ENCODE measurements at places on chromosomes 4 and X.

GRCh38 chr4:110629780-110630687 is 7.2 kb upstream of the PITX2 start:
- no peak for DNase-seq

DNA sequence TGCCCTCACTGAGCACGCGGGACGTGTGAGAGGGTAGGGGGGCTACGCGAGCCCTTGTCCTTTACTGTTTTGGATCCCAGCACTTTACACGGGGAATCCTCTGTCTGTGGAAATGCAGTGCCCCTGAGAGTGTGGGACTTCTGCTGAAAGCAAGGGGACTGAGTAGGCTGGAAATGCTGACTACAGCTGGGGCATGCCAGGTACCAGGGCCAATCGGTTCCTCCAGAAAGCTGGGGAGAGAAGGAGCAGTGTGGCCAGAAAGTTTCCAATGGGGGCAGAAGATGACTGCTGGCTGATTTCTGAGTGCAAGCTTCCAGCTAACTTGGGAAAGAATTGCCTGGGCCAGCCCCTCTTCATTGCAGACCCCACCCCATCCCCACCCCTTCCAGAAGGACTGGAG is 1.5 kb downstream of the NHSL2 start:
- DNase-seq = no peak

DNA sequence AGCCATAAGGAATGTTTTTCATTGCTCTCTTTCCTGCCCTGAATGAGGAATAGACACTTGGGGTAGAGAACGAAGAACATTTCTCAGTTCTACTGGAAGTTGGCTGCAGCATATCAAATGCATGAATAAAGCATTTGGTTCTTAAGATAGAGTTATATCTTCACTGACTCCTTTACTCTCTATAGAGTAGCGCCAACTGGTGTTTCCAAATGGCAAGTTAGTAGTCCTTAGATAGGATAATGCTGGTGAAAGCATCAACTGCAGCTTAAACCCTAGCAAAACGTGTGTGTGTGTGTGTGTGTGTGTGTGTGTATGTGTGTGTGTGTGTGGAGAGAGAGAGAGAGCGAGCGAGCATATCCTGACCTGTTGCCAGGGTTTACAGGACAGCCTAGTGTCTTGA is 62.2 kb upstream of the FRMPD4 start:
- no peak for DNase-seq

GRCh38 chrX:6917666-6918065 is 229.8 kb upstream of the STS start:
- no peak for DNase-seq

DNA sequence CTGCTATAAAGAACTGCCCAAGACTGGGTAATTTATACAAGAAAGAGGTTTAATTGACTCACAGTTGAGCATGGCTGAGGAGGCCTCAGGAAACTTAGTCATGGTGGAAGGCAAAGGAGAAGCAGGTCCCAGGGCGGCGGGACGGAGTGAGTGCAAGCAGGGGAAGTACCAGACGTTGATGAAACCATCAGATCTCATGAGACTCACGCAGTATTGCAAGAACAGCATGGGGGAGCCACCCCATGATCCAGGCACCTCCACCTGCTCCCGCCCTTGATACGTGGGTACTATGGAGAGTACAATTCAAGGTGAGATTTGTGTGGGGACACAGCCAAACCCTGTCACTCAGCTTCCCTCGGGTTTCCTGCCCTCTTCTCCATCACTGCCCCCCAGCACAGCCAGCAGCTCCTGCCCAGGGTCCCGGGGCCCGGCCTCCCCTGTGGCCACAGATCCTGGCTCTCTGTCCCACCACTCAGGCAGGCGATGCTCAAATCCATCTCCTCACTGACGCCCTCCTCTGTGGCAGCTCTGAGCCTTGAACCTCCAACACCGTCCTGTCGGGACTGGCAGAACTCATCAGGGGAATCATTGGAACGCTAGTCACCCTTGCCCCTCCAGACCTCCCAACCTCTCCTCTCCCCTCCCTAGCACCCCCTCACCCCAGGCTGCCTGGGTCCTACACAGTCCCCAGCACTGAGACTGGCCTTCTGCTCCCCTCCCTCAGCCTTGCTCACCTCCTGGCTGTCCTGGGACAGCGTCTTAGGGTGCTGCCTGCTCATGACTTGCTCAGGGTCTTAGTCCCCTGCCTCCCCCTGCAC is 37.6 kb downstream of the FGFRL1 start:
- DNase-seq = no peak

DNA sequence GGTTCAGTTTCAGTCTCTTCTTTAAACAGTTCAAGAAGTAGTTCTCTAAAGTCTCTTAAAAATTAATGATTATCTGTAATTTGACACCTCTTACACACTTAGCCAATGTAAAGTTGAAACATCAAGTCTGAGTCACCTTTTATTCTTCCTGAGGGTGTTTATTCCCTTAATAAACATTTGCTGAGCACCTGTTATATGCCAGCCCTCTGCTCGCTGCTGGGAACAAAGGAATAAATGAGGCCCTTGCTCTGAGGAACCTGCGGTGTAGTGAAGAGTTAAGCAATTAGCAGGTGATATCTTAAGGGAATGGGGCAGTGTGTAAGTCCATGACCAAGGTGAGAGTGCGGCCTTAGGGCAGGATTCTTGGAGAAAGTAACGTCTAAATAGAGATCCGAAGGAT is 5.2 kb upstream of the NDNF start:
- DNase-seq = no peak

GRCh38 chrX:13836575-13836974 is 19.7 kb upstream of the GPM6B start:
- no peak for DNase-seq

Measured in activated T-cell treated with anti-CD3 and anti-CD28 coated beads for 24 hours (primary cell).